ENCODE measurements at places on chromosomes 13 and 19. TPM values are rescaled to one million over a fixed set of nuclear protein-coding genes. Genes with fewer than 3 reads are reported as not detected.

VRK3 gene
- 92.7 TPM for polyA plus RNA-seq

CYP2F1 gene
- polyA plus RNA-seq, result not detected

MED29 gene
- 56.8 TPM for polyA plus RNA-seq

ADM5 gene
- polyA plus RNA-seq, result 0.91 TPM

OR10H2 gene
- polyA plus RNA-seq, result not detected

DNA sequence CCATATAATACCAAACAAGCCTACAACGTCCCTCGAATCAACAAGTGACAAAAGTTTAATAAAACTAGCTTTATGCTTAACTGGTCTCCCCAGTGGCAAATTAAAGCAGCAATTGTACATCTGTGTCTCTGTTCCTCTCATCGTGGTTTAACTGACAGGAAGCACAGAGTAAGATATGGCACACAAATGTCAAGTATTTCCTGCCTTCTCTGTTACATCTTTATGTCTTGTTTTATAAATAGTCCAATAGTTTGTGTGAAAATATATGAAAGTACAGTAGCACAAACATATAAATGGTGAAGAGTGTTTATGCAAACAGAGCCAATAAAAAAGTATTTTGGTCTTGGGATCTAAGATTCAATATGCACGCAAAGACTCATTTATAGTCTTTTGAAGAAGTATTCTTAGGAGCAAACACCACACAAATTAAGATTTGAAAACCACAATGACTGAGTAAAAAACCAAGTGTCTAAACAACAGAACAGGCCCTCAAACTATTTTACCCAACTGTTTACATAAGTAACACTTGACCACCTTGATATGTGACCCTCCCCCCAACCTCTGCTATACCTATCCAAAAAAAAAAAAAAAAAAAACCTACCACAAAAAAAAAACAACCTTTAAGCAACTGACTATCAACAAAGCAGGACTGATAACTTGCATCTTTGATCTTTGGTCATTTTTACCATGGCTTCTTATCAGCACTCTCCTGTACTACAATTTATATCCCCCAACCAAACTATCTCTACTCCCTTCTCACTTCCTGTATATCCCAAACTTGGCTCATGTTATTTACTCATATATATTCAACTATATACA is 14.0 kb downstream of the ELF1 start:
- H3K27me3 ChIP-seq, result no peaks in the 10 kb centered on the region
- H3K4me1 ChIP-seq, result peaks cover 76% of the 10 kb centered on the region
- H3K27ac ChIP-seq, result no peak overlapping the region
- peak overlapping the region; percentile 24 for H3K4me3 ChIP-seq
- DNase-seq, result peak; percentile 59

GRCh38 chr13:45626731-45627374 is 11.3 kb upstream of the ERICH6B start:
- no peak for DNase-seq
- no peaks in the 10 kb centered on the region for H3K27me3 ChIP-seq
- no peak overlapping the region for H3K4me3 ChIP-seq
- no peaks in the 10 kb centered on the region for H3K36me3 ChIP-seq
- H3K27ac ChIP-seq, result no peak overlapping the region

GRCh38 chr19:14147797-14148605 is 11.6 kb upstream of the ASF1B start:
- H3K27me3 ChIP-seq, result no peaks in the 10 kb centered on the region
- no peaks in the 10 kb centered on the region for H3K36me3 ChIP-seq
- H3K27ac ChIP-seq, result peak overlapping the region; percentile 35
- no peak overlapping the region for H3K4me3 ChIP-seq

DNA sequence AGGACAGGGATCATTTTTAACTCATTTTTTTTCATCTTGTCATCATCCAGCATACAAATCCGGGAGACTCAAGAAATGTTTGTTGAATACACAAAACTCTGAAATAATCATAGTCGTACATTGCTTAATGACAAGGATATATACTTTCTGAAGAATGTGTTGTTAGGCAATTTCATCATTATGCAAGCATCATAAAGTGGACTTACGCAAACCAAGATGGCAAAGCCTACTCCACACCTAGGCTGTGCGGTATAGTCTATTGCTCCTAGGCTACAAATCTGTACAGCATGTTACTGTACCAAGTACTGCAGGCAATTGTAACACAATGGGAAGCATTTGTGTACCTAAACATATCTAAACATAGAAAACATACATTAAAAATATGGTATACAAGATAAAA is 264.1 kb downstream of the TSHZ3 start:
- H3K4me3 ChIP-seq, result no peak overlapping the region
- no peaks in the 10 kb centered on the region for H3K36me3 ChIP-seq
- no peaks in the 10 kb centered on the region for H3K27me3 ChIP-seq
- no peak overlapping the region for H3K27ac ChIP-seq

DNA sequence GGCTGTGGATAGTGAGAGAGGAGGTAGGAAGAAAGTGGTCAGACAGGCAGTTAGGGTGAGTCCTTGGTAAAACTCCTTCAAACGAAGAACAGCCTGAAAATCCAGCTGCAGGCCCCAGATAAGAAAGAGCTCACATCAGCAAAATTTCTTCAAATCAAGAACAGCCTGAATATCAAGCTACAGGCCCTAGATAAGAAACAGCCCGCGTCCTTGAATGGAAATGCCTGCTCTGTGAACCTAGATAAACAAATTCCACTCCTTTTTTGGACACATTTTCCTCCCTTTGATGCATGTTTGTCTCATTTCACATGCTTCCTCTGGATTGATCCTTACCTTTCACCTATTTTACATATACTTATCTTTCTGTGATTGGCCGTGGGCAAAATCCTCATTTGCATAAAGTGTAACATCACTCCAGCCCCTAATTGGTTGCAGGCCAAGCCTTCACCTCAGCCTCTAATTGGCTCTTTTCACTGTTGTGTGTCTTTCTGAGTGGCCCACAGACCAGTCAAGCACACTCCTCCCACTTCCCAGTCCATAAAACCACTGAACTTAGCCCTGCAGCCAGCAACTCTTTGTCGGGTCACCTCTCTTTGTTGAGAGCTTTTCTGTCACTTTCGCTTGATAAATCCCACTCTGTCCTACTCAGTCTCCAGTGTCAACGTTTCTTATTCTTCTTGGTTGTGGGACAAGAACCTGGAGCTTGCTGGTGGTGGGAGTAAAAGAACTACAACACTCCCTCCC is 6.0 kb upstream of the SULT2A1 start:
- no peak for DNase-seq
- H3K27ac ChIP-seq, result peak overlapping the region; percentile 54
- H3K36me3 ChIP-seq, result no peaks in the 10 kb centered on the region
- no peak overlapping the region for H3K4me3 ChIP-seq

GRCh38 chr13:36764957-36765356 is 54.1 kb upstream of the RFXAP start:
- H3K27ac ChIP-seq, result no peak overlapping the region
- H3K27me3 ChIP-seq, result no peaks in the 10 kb centered on the region
- no peaks in the 10 kb centered on the region for H3K36me3 ChIP-seq
- H3K4me1 ChIP-seq, result no peaks in the 10 kb centered on the region

GRCh38 chr13:111217641-111218040 is 102.5 kb downstream of the ARHGEF7 start:
- no peak overlapping the region for H3K27ac ChIP-seq
- H3K36me3 ChIP-seq, result no peaks in the 10 kb centered on the region
- no peaks in the 10 kb centered on the region for H3K27me3 ChIP-seq
- no peak overlapping the region for H3K4me3 ChIP-seq
- no peaks in the 10 kb centered on the region for H3K4me1 ChIP-seq
- DNase-seq, result no peak

- H3K4me3 ChIP-seq, result no peak overlapping the region
- H3K27me3 ChIP-seq, result peaks cover 11% of the 10 kb centered on the region
- H3K4me1 ChIP-seq, result no peaks in the 10 kb centered on the region
- no peak for DNase-seq
- H3K27ac ChIP-seq, result no peak overlapping the region
Measured at GRCh38 chr13:26561651-26562511, 4.4 kb downstream of the WASF3 start.

DNA sequence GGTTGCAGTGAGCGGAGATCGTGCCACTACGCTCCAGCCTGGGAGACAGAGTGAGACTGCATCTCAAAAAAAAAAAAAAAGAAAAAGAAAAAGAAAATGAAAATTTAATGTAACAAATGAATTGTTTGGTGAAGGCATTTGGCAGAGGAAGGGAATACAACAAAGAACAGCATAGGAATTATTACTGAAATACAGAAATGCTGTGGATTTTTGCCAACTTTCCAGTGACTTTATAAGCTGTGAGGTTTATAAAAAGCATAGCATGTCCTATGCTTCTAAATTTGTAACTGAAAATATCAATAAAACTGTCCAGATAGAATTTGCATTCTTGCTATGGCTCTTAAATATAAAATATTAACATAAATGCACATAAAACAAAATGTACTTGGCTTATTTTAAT is 112.9 kb upstream of the IRS2 start:
- no peaks in the 10 kb centered on the region for H3K27me3 ChIP-seq
- H3K36me3 ChIP-seq, result no peaks in the 10 kb centered on the region
- no peak overlapping the region for H3K27ac ChIP-seq
- no peak for DNase-seq
- no peaks in the 10 kb centered on the region for H3K4me1 ChIP-seq
- H3K4me3 ChIP-seq, result no peak overlapping the region

Data from CD8-positive, alpha-beta memory T cell (primary cell).